SK-N-SH treated with all-trans-retinoic acid at 6 μM for 48 hours (cell line): ENCODE measurements at places on chromosomes 12 and 14.

GRCh38 chr12:45705404-45705803, 24.1 kb upstream of the ARID2 start:
- no peak for ATAC-seq

DNA sequence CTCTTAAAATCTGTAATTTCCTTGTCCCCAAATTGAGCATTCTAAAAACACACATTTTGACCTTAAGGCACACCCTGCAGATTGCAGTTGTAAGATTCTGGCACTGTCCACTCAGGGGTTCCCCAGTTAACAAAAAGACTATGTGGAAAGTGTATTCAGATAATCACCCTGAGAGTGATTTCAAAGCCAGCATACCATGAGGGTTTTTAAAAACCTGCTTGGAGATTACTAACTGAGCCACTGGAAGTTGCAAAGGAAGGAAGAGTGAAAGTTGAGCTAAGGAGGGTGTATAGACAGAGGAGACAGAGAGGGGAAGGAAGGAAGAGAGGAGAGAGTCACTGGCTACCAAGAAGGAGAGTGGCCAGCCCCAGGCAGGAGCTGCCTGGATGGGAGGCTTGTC, 82.6 kb downstream of the EML1 start:
- ATAC-seq = no peak

GRCh38 chr12:109631302-109631701, 57.7 kb downstream of the MVK start:
- no peak for ATAC-seq

DNA sequence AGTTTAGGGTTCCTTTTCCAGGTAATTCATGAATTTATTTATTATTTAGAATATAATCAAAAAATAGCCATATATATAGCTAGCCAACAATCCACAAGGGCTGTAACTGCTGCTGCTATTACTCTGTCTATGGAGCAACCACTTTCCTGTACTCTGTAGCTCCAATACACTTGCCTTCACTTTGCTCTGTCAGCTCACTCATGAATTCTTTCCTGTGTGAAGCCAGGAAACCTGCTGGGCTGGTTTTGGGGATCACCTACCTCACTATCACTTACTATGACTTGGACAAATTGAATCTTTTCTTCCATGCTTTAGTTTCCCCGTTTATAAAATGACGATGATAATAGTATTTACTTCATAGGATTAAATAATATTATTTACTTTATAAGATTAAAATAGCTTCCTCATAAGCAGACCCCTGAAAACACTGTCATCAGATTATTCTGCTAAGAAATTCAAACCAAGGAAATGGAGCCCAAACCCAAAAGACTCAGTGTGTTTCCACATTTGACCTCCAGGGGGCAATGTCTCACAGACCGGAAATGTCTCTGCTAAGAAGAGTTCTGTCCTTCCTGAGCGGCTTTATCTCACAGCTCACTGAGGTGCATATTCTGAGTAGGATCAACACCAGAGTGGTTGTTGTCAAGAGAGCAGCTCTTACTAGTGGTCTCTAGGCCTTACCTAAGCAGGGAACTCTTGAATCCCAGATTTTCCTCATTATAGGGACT, 457.1 kb downstream of the DAD1 start:
- ATAC-seq = no peak

GRCh38 chr14:64870160-64870559, 9.5 kb downstream of the SPTB start:
- ATAC-seq = no peak

- no peak for ATAC-seq
Measured at GRCh38 chr12:23197266-23197665, 572.3 kb downstream of the ETNK1 start.

GRCh38 chr12:47032644-47033043, 46.8 kb upstream of the PCED1B start:
- peak; percentile 85 for ATAC-seq
